Stimulated activated CD4-positive, alpha-beta T cell treated with anti-CD3 and anti-CD28 coated beads, Interleukin-2, amount 100 ng/mL, for 24 hours (primary cell): ENCODE measurements at places on chromosomes 2 and 18.

- DNase-seq, result no peak
Observed at GRCh38 chr18:42792731-42793130, 322.8 kb downstream of the RIT2 start.

DNA sequence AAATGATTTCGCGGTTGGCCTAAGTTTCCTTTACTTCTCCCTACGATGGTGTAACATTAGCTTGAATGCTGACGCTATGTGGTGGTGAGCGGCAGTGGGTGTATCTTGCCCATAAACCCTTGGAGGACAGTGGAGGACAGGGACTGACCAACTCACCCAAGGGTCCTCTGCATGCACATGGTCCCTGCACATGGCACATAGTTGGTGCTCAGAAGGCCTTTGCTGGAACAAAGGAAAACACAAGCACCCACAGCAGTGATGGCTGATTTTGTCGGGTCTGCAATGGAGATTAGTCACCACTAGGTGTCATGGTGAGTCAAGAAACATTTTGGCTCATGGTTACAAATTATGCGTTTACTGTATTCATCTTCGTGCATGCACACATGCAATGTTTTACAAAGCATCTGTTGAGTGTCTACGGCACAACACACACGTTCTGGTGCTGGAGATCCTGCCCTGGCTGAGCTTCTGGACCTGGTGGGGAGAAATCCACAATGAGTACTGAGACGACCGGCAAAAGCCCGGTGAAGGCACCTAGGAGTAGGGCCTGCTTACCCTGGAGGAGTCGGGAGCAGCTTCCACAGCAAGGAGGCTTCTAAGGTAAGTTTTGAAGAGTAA is 44.0 kb downstream of the PDCL3 start:
- DNase-seq, result peak; percentile 37

- no peak for DNase-seq
Observed at GRCh38 chr2:71455011-71455740, 1.8 kb downstream of the DYSF start.

DNA sequence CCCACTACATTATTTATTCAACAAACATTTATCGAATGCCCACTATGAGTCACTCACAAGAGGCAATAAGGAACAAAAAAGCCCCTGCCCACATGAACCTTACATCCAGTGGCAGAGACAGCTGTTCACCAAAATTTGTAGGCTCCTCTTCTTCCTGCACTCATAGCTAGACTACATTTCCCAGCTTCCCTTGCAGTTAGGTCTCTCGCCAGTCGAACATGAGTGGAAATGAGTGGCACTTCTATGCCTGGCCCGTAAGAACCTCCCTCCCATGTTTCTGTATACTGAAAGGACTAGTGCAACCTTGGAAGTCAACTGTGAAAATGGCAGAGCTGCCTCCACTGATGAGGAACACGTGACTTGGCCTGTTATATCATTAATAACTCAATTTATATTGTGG is 19.4 kb upstream of the NCOA1 start:
- DNase-seq, result no peak

DNA sequence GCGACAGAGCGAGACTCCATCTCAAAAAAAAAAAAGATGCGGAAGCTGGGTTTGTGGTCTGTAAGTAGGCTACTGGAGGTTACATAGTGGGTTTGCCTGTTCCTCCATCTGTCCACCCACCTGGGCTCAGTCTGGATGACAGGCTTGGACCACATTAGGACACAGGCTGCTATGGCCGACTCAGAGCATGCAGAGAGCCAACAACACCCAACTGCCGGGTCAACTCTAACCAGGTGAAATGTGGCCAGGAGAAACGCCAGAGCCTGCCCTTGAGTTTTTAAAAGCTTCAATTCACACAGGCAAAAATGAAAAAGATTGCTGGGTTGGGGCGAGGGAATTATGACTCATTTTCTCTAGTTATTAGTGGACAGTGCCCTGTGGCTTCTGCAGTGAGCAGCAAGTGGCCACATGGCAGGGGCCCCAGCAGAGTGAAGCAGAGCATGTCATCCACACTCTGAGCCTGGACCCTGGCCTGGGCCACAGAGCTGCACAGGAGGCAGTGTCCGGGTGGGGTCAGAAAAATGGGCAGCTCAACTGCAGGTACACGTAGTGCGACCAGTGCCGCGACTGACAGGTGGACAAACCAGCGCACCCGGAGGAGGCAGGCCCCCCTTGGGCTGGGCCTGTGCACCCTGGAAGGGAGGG is 67.4 kb downstream of the BIN1 start:
- no peak for DNase-seq
